Stimulated activated CD4-positive, alpha-beta T cell treated with anti-CD3 and anti-CD28 coated beads, Interleukin-1b, Interleukin-23, amount 100 ng/mL, for 48 hours (primary cell): ENCODE measurements at places on chromosomes 3 and 15.

- DNase-seq, result no peak
Observed at GRCh38 chr3:191790934-191791333, 330.0 kb downstream of the PYDC2 start.

DNA sequence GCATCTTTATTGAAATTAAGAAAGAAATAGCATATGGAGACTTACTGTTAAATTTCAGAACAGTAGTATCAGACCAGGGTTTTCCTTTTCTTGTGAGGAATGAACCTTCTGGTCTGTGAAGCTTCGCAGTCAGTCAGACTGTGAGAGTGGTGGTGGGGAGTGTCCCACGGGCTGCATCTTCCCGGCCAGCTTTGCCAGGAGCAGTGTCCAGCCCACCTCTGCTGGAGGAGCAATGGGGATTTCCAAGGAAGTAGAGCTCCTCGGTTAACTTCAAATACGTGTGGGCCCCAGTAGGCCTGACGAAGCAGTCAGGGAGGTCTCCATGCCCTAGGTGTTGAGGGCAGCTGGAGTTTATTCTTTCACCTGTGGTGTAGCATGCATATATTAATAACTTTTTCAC lies 40.9 kb upstream of the FBXL22 start:
- DNase-seq, result no peak

DNA sequence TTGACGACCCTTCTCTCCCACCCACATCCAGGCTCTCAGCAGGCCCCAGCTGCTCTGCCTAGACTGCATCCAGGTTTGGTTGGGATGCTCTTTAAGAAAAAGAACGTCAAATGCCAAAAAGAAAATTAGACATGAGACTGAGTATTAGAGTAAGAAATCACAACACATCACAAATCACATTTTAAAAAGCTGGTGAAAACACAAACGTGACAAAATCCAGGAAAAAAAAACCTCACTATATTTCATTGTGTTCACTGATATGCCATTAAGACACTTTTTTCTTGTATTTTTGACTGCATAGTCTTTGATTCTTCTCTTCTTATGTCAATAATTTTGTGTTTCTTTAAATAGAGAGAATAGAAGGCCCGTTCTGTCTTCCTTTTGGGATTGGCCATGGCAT lies 243.7 kb downstream of the TLE3 start:
- DNase-seq, result no peak

DNA sequence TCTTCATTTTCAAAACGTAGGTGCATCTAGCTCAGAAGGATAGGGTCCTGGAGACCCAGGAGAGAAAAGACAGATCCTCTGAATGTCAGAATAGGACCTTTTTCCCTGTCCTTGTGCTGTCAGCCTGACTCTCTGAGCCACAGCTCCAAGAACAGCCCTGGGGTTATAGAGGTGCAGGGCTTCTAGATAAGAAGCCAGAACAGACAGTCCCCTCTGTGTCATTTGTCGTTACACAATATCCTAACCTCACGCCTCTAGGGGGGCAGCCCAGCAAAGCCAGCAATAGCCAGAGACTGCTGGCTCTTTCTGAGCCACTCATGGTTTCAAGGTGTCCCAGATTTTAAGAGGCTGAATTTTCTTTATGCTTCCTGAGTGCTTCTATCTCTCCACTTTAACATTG lies 153.2 kb upstream of the THBS1 start:
- DNase-seq, result no peak

DNA sequence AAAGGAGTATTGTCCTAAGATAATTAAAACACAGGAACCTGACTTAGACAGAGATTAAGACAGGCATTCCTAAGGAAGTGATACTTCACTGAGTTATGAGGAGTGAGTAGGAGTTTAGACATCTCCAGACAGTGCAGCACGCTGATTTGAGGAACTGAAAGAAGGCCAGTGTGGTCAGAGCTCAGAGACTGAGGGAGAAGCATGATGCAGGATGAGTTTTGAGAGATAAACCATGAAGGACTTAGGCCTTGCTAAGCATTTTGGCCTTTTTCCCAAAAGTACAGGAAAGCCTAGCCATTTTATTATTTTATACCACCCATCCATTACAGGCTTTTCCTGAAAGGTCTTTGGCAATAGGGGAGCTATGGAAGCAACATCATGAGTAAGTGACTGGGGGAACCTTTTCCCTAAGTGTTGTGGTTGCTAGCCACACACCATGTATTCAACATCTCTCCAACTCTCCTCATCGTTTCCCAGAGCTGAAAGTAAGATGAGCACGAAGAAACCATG lies 375.6 kb upstream of the TPRG1 start:
- no peak for DNase-seq

DNA sequence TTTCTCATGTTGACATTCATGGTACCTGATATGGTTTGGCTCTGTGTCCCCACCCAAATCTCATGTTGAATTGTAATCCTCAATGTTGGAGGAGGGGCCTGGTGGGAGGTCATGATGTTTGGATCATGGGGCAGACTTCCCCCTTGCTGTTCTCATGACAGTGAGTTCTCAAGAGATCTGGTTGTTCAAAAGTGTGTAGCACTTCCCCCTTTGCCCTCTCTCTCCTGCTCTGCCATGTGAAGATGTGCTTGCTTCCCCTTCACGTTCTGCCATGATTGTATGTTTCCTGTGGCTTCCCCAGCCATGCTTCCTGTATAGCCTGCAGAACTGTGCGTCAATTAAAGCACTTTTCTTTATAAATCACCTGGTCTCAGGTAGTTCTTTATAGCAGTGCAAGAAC lies 3.3 kb upstream of the UBL7 start:
- DNase-seq, result no peak

DNA sequence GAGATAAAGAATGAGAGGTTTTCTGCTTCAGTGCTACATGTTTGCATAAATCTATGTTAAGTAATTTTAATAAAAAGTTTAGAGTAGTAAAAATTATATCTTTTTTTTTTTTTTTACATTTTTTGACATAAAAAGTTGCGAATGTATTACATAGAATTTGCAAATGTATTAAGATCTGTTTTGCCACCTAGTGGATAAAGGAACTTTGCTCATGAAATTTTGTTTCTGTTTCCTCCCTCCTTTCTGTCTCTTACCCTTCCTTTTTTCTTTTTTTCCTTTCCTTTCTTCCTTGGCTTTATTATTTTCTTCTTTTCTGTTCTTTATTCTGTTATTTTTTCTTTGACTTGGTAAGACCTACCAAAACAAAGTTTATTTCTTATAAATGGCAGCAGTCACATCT lies 58.5 kb upstream of the UTS2B start:
- no peak for DNase-seq

GRCh38 chr3:125511420-125512118 lies 8.4 kb downstream of the SNX4 start:
- no peak for DNase-seq
